NCI-H187 treated with DMSO at 0.1 percent for 48 hours (cell line): ENCODE measurements at places on chromosomes 2 and 18.

DNA sequence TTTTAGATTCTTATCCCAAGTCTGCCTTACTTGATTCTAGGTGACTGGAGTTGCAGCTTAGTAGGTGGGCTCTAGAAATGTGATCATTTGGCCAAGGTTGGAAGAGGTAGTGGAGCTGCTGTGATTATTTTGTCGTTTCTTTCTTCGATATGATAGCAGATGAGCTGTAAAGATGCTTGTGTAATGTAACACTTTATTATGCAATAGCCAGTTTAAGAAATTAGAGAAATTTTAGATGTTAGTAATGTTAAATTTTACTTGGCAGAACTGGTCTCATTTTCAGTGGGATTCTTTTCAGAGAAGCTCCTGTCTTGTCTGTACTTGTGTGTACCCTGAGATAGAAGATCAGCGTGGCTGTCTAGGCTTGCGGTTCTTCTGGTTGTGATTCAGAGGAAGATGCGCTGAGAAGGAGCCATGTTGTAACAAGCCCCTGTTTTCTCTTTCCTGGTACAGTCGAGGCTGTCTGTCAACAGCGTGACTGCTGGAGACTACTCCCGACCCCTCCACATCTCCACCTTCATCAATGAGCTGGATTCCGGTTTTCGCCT lies 9.3 kb downstream of the TSN start:
- no peak for DNase-seq

- no peak for DNase-seq
Measured at GRCh38 chr18:55515941-55516710, 71.9 kb downstream of the TCF4 start.

GRCh38 chr2:36800381-36800780 lies 103.9 kb downstream of the VIT start:
- no peak for DNase-seq

DNA sequence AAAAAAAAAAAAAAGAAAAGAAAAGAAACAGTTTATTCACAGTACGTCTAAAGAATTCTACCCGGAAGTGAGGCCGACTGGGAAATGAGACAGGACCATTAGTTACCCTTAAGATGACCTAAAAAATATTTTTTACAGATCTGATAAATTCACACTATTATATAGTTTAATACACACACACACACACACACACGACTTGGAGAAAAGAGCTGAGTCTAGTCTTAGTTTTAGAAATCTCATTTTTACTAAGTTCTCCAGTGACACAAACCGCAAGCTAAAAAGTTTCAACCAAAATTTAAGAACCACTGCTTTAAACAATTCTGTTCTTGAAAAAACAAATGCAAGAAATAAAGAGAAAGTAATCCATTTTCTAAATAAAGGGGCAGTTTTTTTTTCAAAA lies 27.1 kb downstream of the ST3GAL5 start:
- no peak for DNase-seq

- no peak for DNase-seq
Measured at GRCh38 chr2:54830546-54830945, 107.1 kb downstream of the EML6 start.

- DNase-seq: no peak
Measured at GRCh38 chr2:239692362-239692851, 291.6 kb upstream of the HDAC4 start.

DNA sequence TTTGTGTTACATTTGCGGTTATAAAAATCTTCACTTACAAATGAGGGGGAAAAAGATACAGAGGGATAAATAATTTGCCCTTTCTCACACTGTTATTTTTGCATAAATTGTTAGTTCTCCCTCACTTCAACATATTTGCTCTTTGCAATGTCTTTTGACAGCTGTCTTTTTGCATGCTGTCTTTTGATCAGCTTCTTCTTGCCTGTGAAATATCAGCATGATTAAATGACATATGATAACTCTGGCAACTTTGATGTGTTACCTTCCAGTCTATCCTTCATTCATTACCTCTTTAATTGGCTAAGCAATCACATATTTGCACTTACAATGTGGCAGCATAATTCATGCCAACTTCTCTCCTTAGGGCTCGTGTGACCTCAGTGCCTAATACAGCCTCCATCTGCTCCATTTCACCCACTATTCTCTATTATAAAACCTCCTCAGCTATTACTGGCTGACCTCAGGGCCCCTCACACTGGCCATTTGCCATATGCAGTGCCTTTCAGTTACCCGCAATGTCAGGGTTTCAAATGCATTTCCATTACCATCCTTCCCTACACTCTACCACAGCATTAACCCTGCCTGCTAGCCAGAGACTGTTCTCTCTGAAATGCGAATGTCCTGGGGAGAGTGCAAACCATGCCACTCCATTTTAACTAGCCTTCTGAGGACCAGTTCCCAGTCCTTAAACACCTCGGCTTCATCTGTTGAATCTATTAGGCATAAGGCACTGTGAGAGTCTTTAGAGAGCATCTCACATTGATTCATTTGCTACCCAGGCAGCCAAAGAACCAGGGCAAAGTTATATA lies 1056.6 kb upstream of the CHAC2 start:
- no peak for DNase-seq

GRCh38 chr2:232779465-232779864 lies 3.1 kb upstream of the KCNJ13 start:
- no peak for DNase-seq

DNA sequence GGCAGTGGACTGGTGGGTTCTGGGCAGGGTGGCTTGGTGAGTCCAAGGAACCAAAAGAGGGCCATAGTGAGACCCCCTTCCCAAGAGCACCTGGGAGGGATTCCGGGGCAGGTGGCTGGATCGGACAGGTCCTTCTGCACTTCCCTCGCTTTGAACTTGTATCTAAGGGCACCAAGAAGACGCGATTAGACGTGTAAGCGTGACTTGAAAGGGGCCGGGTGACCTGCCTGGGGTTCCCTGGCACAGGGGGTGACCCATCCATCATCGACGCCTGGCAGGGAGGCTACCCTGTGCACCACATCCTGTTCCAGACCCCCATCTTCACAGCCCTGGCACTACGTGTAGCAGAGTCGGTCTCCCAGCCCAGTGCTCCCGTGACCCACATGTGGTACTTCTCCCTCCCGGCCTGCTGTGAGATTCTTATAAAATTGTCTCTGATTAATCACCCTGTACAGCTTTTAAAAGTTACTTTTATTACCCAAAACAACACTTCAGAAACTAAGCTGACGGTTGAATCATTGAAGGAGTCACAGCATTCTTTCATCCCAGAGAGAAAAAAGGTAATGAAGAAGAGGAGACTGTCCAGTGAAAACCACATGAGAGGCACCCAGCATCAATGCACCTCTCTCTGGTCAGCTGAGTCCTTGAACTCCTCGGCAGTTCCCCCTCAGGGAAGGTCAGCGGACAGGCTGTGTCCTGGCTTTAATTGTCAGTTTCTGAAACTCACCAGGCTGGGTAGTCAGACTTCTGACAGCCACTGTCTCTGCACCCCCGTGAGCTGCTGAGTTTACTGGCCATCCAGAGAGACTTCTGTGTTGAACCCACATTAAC lies 13.0 kb downstream of the SH3BP4 start:
- no peak for DNase-seq

DNA sequence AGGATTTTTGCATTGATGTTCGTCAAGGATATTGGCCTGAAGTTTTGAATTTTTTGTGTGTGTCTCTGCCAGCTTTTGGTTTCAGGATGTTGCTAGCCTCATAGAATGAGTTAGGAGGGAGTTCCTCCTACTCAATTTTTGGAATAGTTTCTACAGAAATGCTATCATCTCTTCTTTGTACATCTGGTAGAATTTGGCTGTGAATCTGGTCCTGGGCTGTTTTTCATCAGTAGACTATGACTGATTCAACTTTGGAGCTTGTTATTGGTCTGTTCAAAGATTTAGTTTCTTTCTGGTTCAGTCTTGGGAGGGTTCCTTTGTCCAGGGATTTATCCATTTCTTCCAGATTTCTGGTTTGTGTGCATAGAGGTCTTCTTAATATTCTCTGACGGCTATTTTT lies 166.7 kb downstream of the ST6GAL2 start:
- no peak for DNase-seq

- DNase-seq: no peak
Measured at GRCh38 chr18:35797948-35798347, 174.5 kb upstream of the RMP24 start.

DNA sequence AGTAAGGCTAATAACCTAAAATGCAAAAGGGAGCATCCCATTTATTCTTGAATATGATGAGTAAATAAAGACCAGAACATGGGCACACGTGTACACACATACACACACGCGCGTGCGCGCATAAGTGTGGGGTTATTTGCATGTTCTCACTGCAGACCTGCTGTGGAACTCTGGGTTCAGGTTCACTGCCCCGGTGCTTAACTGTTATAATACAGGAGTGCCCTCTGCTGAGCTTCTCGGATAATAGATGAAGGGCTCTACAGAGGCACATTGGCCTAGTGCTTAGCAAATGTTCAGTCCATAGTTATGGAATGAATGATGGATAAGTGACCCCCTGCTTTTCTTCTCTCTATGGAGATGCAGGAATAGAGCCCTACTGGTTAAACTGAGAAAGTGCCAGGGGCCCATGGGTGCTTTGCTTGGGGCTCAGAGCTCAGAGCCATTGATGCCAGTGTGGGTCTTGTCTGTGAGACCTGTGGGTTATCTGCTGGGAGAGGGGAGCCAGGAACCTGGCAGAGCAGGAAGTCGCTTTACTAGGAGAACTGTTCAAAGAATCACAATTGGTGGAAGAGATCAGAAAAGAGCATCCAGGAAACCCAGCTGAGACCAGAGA lies 3.6 kb upstream of the ARL4C start:
- DNase-seq: no peak

GRCh38 chr18:7813131-7813530 lies 246.0 kb downstream of the PTPRM start:
- DNase-seq: no peak

DNA sequence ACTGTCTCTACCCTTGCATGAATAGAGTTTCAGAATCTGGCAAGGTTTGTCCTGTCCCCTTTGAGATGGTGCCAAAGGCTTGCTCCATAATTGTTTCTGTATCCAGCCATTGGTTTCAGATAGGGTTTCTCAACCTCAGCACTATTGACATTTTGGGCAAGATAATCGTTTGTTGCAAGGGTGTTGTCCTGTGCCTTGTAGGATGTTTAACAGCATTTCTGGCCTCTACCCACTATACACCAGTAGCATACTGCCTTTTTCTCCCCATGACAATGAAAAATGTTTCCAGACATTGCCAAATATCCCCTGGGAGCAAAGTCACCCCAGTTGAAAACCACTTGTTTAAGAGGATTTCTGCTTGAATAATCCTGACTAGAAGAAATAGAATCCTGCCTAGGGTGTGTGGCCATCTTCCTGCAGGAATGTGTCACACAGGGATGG lies 126.8 kb downstream of the CDC42EP3 start:
- DNase-seq: no peak

- no peak for DNase-seq
Measured at GRCh38 chr2:188046437-188046836, 245.2 kb upstream of the GULP1 start.

GRCh38 chr2:7437141-7437540 lies 519.9 kb downstream of the RNF144A start:
- no peak for DNase-seq

- no peak for DNase-seq
Measured at GRCh38 chr2:45778720-45779171, 127.3 kb downstream of the PRKCE start.

DNA sequence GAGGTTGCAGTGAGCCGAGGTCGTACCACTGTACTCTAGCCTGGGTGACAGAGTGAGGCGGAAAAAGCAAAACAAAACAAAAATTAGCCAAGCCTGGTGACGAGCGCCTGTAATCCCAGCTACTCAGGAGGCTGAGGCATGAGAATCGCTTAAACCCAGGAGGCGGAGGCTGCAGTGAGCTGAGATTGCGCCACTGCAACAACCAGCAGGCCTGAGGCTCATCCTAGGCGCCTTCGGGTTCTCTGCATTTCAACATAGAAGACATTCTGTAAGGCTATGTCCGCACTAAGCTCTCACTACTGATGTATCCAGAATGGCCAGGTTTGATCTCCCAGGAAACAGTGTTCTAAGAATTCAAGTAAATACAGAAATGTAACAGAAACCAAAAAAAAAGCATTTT lies 23.5 kb downstream of the PTPN2 start:
- DNase-seq: no peak

- no peak for DNase-seq
Measured at GRCh38 chr2:48248251-48248933, 281.6 kb upstream of the STON1 start.

DNA sequence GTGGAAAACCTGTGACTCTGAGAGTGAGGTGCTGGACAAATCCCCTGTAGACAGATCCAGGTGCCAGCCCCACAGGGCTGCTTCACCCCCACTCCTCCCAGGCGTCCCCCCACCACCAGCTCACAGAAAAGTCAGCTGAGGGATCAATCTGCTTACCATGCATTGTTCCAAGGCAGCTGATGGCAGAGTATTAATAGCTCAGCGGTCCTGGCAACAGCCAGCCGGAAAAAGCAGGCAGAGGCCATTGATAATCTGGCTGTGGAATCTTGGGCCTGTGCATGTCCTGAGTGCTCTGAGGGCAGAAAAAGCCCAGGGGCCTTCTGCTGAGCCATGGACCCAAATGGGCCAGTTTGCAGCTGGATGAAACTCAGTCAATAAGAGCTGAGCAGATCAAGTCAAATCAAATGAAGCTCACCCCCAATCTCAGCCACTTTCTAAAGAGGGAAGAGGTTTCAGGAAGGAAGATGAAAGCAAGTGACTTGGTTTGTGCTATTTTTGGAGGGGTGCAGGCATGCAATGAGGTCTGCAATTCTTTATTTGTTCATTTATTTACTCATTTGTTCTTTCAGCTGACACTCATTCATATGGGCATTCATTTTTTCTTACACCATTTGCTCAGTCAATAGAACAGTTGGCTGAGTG lies 63.4 kb downstream of the GYPC start:
- DNase-seq: no peak

DNA sequence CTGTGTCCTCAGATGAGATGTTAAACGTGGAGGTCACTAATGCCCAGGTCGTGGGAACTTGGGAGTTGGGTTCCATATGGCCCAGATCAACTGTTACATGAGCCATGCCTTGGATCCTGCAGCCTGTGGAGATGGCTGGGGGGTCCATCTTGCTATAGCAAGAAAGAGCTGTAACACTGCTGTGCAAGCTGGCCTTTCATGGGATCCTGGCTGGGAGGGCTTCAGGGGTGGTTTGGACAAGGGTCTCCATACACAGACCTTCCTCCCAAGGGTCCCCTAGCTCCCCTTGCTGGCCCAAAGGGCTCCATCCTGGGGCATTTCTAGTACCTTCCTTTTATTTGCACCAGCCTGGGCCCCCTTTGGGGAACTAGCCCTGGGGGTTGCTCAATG lies 337.7 kb downstream of the DYSF start:
- DNase-seq: no peak

GRCh38 chr2:45928946-45929345 lies 277.5 kb downstream of the PRKCE start:
- peak; percentile 43 for DNase-seq

GRCh38 chr2:157216286-157216965 lies 41.1 kb upstream of the GALNT5 start:
- no peak for DNase-seq
